NCI-H526 (cell line): ENCODE measurements at places on chromosomes 3 and 15.

- DNase-seq: no peak
These were observed 86.4 kb downstream of the WWTR1 start for GRCh38 chr3:149571381-149571780.

- DNase-seq: no peak
These were observed 30.0 kb downstream of the NBEAL2 start for GRCh38 chr3:47009225-47010110.

DNA sequence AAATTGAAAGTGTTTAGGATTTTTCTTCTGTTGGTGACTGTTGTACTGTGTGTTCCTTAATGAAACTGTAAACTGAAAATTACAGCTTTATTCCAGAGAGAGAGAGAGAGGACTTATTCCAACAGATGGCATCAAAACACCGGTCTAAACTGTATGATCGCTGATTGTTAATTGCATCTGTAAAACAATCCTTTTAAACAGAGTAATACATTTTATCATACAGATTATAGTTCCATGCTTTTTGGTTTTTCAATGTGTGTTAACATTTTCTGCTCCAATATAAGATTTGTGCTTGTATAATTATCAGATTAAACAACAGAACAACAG, 289.7 kb upstream of the DNAJC19 start:
- DNase-seq: no peak

DNA sequence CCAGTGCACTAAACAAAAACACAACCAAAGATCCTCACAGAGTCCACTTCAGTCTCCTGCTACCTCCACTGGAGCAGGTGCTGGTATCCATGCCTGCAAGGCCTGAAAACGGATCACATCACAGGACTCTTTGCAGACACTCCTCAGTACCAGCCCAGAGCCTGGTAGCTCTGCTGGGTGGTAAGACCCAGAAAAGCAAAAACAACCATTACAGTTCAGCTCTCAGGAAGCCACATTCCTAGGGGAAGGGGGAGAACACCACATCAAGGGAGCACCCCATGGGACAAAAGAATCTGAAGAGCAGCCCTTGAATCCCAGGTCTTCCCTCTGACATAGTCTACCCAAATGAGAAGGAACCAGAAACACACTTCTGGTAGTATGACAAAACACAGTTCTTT, 52.5 kb upstream of the PFN2 start:
- no peak for DNase-seq

DNA sequence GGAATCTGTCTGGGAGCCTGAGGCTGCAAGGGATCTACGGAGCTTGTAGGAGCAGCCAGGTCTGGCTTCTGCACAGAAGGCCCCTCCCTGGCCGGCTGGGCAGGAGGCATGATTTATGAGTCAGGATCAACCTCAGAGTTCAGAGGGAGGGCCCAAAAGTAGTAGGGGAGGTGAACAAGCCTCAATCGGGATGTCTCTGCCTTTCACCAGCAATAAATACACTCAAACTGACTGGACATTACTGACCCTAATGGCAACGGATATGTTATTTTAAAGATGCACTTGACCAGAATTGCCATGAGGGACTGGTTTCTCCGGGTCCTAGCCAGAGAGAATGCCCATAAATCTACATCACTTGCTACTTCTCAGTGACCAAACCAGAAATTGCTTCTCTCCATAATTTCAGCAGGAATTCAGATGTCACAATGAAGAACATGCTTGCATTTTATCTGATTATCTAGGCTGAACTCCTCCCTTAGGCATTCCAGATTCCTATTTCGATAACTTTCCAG, 109.6 kb upstream of the LMOD3 start:
- no peak for DNase-seq

DNA sequence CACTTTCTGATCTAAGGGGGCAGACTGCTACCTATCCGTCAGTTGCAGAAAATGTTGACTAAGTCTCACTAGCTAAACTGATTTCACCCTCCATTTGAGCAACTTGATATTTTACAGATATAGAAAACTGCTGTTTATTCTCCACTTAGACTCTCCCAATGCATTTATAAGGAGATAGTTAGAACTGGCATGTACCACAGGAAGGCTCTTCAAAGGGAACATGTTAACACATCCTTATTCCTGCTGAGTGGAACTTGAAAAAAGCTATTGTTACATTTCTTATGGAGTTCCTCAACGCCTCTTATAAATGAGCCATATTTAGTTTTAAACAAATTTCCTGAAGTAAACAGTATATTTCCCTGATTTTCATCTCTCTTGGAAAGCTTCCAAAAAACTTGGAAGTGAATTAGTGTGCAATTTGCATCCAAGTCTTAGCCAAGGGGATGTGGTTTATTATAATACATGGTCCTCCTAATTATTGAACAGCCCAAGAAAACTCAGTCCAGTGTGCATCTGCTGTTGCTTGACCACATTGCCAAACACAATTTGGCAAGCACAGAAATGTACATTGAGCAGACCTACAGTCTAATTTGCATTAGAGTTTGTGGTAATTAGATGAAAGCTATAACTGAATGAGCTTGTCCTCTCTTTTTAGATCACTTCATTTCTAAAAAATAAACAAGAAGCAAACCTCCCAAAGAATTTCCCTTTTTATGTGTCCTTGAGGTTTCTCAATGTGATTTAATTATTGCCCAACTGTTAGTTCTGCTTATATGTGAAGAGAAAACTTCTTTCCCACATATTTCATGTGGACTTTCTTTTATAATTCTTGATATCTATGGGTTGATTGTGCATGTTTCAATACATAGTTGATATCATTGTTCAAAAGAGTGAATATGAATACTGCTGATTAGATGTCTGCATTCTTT, 72.6 kb upstream of the DPH6 start:
- DNase-seq: peak; percentile 19

- DNase-seq: peak; percentile 37
These were observed 136.8 kb upstream of the UMPS start for GRCh38 chr3:124593442-124593829.

- no peak for DNase-seq
These were observed 364.1 kb upstream of the KCNMB2 start for GRCh38 chr3:178172121-178172520.

DNA sequence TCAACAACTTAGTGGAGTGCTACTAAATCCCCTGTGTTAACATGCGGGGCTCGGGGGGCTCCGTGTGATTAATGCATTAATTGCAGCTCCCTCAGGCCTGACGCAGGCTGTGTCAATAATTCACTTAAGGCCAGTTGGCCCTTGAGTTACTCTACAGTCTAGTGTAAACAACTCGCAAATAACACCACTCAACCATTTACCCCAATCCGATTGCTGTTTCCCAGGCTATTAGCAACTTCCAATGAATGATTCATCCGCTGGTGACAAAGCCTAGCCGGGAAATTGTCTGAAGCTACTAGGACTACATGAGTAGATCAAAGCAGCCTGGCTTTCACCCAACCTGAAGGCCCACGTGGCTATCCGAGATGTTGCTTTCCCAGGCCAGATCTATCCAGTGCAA, 121.3 kb upstream of the SOX14 start:
- DNase-seq: no peak

DNA sequence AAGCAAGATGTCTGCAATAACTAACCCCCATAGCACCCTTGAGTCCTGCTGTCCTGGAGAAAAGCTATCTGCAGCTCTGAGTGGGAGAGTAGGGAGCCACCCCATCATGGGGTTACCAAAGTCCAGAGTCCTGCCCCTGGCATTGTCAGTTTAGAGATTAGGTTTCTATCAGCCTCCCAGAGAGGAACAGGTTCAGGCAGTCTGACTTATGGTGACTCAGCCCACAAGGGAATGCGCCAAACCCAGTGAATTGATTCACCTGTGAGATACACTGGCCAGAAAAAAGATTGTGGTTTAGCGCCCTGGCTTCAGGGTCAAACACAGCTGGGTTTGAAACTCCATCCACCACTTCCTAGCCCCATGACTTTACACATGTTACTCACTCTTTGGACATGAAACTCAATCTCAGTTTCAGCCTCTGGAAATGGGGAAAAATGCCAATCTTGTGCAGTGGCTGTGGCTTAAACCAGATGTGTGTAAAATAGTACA, 263.6 kb upstream of the HES1 start:
- DNase-seq: peak; percentile 28

- DNase-seq: peak; percentile 69
These were observed 33.3 kb downstream of the CCNB2 start for GRCh38 chr15:59138243-59138642.

GRCh38 chr3:193031911-193032310, 114.3 kb upstream of the MB21D2 start:
- no peak for DNase-seq

- DNase-seq: peak; percentile 23
These were observed 63.3 kb downstream of the BOC start for GRCh38 chr3:113274425-113275257.
